Stomach (tissue), 19 donors: ENCODE measurements at places on chromosomes 11 and 22. TPM values are rescaled to one million over a fixed set of nuclear protein-coding genes. Genes with fewer than 3 reads are reported as not detected.

- no peak for DNase-seq
- H3K36me3 ChIP-seq: peaks cover 31% of the 10 kb centered on the region
- H3K27ac ChIP-seq: no peak overlapping the region
- H3K4me1 ChIP-seq: peaks cover 10% of the 10 kb centered on the region
- H3K4me3 ChIP-seq: no peak overlapping the region
- no peaks in the 10 kb centered on the region for H3K27me3 ChIP-seq
Observed at GRCh38 chr11:123076484-123076883, 14.5 kb upstream of the HSPA8 start.

DNA sequence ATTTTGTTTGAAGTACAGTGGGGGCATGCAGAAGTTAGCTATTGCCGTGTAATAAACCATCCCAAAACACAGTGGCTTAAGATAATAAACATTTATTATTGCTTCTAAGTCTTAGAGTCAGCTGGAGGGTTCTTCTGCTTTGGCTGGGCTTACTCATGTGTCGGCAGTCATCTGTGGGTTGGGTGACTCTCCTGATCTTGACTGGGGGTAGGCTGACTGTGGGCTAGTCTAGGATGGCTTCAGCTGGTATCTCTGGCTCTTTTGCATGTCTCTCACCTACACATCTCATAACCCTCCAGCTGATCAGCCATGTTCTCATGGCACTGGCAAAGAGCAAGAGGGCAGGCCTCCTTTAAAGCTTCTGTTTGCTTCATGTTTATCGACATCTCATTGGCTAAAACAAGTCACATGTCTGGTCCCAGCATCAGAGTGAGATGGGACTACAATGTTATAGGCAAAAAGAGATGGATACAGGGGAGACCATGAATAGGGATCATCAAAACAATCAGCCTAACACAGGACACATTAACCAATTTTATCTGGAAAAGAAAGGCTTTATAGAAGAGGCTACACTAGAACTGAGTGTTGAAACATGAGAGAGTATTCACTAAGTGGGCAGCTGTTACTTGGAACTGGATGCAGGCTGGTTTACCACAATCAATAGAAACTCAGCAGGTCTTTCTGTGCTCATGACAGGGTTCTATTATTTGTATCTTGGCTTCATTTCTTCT lies 5.1 kb downstream of the LRRC51 start:
- no peak for DNase-seq
- H3K4me1 ChIP-seq: peaks cover 8% of the 10 kb centered on the region
- no peaks in the 10 kb centered on the region for H3K27me3 ChIP-seq
- no peak overlapping the region for H3K27ac ChIP-seq
- no peak overlapping the region for H3K4me3 ChIP-seq

ZBED5 gene
- polyA plus RNA-seq: 10.9 TPM

SCGB1A1 gene
- polyA plus RNA-seq: not detected

FZD4 gene
- polyA plus RNA-seq: 2.7 TPM

GRCh38 chr11:112613051-112613972 lies 347.9 kb upstream of the NCAM1 start:
- no peak overlapping the region for H3K27ac ChIP-seq
- H3K36me3 ChIP-seq: no peaks in the 10 kb centered on the region
- no peak overlapping the region for H3K4me3 ChIP-seq
- peaks cover 15% of the 10 kb centered on the region for H3K4me1 ChIP-seq

RPUSD4 gene
- polyA plus RNA-seq: 17.8 TPM

GRCh38 chr11:117313828-117314768 lies 2.0 kb downstream of the BACE1 start:
- no peaks in the 10 kb centered on the region for H3K36me3 ChIP-seq
- peaks cover 34% of the 10 kb centered on the region for H3K4me1 ChIP-seq
- no peak overlapping the region for H3K27ac ChIP-seq
- H3K27me3 ChIP-seq: no peaks in the 10 kb centered on the region

- H3K4me3 ChIP-seq: no peak overlapping the region
- no peak overlapping the region for H3K27ac ChIP-seq
- DNase-seq: no peak
- no peaks in the 10 kb centered on the region for H3K4me1 ChIP-seq
- H3K27me3 ChIP-seq: no peaks in the 10 kb centered on the region
Observed at GRCh38 chr11:92623055-92623454, 346.4 kb upstream of the MTNR1B start.

DNA sequence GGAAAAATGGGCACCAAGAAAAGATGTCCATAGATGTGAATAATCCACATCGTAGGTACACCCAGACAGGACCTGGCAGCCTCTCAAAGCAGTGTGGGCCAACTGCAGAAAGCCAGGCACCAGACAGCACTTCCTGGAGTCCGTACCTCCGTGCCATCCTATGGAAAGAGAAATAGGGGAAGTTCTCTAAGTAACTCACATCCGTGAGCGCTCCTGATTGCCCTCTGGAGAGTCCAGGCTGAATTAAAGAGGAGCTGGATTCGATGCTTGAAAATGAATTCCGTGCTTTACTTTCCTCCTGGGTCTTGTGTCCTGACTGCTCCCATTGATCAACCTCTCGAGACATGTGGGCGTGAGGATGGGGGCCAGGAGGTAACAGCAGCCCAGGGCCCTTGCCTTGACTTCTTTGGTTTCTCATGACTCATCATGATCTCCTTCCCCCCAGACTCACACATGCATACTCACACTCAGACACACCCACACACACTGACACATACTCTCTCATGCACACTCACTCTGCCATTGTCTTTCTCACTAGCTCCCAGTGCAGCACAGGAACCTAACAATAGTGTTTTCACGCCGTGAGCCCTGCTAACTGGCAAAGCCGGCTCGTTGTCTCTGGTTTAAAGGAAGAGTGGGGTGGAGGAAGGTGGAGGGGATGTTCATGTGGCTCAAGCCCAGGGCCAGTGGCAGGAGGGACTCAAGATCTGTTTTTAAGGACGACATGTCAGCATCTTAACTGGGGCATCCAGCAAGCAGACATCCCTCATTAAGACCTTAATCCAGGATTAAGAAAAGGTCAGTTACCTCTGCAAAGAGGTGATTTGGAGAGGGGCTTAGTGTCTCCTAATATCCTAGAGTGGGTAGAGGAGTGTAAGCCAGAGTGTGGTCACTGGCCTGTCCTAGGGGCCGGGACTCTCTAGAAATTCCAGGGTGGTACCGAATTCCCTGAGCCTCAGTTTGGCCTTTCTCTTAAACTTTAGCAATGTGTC lies 104.2 kb downstream of the SCN3B start:
- H3K36me3 ChIP-seq: no peaks in the 10 kb centered on the region
- no peak for DNase-seq
- H3K4me3 ChIP-seq: no peak overlapping the region
- no peak overlapping the region for H3K27ac ChIP-seq

OR4C12 gene
- not detected for polyA plus RNA-seq
